ENCODE measurements at places on chromosomes 2 and 18. TPM values are rescaled to one million over a fixed set of nuclear protein-coding genes. Genes with fewer than 3 reads are reported as not detected.

CAPN13 gene
- total RNA-seq = not detected

DNA sequence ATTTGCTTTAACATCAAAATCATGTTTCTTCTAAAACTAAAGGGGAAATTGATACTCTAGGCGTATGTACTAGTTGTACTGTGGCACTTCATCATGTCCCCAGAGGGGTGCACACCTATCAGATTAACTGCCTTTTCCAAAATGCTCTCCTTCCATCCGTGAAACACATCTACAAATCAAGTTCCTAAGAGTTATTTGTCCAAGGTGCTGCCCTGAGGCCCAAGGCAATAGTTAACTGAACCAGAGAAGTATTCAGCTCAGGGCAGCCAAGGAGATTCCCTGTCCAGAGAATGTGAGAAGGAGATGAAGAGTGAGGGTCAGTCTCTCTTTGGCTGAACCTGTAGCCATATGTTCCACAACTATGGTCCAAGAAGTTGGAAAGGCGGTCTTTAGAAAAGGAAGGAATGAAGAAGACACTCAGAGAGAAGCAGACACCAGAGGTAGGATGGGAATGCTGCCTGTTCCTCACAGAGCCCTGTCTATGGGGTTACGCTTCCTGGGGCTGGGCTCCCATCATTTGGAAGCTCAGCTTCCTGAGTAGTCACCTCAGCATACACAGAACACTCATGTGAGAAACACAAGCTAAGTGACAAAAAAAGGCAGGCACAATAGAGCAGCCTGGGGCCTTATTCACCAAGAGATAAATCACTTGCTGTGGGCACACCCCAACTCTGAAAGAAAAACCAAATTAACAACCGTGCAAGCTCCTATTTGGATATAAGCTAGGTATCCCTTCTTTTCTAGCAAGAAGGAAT lies 55.6 kb downstream of the ANKRD44 start:
- DNase-seq = no peak

ACKR3 gene
- 2.4 TPM for total RNA-seq

GRCh38 chr18:49988101-49988500 lies 174.8 kb upstream of the ACAA2 start:
- no peak for DNase-seq

GRCh38 chr18:13943338-13943737 lies 28.0 kb upstream of the MC2R start:
- DNase-seq = no peak

DNA sequence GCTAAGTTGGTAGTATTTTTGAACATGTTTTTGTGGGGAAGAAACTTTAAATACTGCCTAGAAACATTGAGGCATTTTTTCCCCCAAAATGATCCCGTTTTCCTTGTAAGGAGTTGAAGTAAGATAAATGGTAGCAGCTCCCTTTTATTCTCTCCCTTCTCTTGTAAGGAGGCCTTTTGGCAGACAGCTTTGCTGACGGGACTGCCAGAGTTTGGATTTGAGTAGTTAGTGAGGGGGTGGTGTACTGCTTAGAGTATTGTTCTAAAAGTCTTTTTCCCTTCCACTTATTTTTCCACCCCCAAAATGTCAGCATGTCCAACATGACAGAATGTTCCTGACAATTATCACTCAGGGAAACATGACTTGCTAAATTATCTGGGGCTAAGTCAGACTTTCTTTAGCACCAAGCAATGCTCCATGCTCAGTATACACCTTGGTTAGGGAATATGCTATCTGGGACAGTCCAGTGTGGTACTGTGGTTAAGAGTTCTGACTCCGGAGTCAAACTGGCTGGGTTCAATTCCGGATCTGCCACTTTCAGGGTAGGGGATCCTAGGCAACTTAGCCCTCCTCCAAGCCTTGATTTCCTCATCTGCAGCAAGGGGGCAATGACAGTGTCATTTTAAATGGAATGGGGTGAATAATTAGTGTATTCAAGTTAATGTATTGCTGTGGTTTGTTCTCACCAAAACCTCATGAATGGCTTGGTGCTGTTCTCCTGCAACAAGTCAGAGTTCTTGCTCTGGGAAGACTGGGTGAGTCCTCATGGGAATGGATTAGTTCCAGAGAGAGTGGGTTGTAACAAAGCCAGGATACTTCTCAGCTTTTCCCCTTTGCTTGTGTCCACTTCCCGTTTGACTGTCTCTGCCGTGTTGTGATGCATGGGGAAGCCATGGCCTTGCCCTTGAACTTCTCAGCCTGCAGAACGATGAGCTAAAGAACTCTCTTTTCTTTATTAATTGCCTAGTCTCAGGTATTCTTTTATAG lies 116.2 kb downstream of the TANC1 start:
- no peak for DNase-seq

FAM98A gene
- 63.0 TPM for total RNA-seq

DNA sequence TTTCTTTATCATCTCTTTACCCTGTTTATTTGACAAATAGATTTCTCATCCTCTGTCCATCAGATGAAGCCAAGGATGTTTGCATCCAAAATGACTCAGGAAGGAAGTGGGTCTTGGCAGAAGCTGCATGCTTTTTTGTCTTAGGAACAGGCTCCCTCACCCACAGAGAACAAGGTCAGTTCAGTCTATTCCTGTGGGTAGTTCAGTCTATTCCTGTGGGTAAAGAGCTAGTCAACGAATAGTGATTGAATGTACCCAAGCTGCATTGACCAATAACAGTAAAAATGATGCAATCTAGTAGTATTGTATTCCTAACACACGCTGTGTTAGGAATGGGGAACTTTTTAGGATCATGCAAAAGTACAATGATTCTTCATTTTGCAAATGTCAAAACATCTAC lies 290.8 kb upstream of the TANK start:
- DNase-seq = no peak

ANKRD62 gene
- total RNA-seq = not detected

- no peak for DNase-seq
Observed at GRCh38 chr2:42964439-42965083, 172.2 kb upstream of the HAAO start.

MOCOS gene
- total RNA-seq = 0.13 TPM

GRCh38 chr2:217943446-217944321 lies 59.1 kb downstream of the TNS1 start:
- peak; percentile 19 for DNase-seq

DNA sequence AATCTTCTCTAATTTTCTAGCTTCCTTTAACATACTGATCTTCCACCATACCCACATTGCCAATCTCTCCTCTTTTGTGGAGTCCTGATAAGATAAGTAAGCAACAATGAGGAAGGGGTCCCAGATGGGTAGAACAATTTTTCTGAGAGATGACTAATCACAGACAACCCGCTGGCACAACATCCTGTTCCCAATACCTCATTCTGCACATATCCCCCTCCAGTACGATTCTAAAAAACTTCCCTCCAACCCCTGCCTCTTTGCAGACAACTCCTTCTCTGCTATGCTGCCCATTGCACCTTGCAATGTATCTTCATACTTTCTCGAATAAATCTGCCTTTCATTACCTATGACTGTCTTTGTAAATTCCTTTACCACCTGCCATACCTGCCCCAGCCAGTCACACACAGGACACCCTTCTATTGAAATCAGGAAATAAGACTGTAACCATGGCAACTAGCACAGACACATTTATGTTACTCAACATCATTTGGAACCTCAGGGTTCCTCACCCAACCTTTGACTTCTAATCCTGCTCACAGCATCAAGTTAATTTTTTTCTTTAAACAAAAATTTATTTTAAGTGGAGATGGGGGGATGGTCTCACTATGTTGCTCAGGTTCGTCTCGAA lies 7.4 kb upstream of the EXOC6B start:
- DNase-seq = no peak

DNA sequence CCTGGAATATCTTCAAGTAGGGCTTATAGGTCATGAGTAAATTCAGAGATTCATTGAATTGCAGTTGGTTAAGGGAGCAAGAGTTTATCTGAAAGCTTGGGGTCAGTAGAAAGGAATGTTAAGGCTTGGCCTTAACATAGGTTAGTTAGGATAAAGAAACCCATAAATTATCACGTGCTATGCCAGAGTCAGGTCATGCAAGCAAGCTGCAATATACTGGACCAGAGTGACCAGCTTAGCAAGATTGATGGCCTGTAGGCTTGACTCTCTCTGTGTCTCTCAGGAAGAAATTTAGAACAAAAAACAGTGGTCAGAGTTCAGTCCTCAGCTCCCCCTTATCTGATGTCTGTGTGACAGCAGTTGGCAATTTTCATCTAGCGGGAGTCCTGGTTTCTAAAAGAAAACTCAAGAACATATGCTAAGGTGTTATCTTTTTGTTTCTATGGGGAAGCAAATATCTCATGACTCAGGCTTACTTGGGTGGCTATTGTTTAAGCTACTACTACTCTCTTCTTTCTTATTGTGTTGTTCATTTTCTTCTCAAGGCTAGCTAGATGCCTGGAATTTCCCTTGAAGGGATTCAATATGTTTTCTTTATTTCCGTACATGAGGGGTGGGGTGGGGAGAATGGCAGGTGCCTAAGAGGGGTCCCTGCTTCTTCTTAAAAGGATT lies 28.7 kb upstream of the MARCO start:
- DNase-seq = no peak

DNA sequence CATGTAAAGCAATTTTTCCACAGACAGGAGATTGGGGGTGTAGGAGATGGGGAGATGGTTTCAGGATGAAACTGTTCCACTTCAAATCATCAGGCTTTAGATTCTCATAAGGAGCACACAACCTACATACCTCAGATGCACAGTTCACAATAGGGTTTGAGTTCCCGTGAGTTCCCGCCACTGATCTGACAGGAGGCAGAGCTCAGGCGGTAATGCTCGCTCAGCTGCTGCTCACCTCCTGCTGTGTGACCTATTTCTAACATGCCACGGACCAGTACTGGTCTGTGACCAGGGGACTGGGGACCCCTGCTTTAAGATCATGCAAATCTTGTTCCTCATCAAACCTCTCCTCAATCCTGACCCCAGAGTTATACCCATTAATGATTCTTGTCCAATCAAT lies 70.1 kb downstream of the RPE start:
- DNase-seq = no peak

IL1B gene
- total RNA-seq = not detected

GRCh38 chr2:228705318-228705717 lies 523.8 kb upstream of the SPHKAP start:
- DNase-seq = no peak

- no peak for DNase-seq
Observed at GRCh38 chr2:6999211-6999877, 82.1 kb downstream of the RNF144A start.

GRCh38 chr2:18903750-18904149 lies 314.4 kb upstream of the NT5C1B start:
- DNase-seq = no peak

GRCh38 chr2:18208956-18209355 lies 330.5 kb downstream of the KCNS3 start:
- no peak for DNase-seq

DNA sequence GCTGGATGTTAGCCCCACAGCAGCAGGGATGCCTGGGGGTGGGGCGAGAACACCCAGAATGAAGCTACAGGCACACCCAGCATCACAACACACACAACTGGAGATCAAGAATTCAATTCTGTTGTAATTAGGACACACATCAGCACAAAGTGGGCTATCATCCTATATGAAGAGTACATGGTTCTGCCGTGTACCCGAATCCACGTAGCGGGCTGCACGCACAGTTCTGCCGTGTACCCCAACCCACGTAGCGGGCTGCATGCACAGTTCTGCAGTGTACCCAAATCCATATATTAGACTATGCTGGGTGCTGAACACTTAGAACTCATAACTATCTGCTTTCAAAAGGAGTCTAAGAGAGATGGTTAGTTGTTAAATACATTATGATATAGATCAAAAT lies 86.5 kb downstream of the EIPR1 start:
- no peak for DNase-seq

- DNase-seq = no peak
Observed at GRCh38 chr2:128312411-128312810, 6.3 kb downstream of the HS6ST1 start.

DNA sequence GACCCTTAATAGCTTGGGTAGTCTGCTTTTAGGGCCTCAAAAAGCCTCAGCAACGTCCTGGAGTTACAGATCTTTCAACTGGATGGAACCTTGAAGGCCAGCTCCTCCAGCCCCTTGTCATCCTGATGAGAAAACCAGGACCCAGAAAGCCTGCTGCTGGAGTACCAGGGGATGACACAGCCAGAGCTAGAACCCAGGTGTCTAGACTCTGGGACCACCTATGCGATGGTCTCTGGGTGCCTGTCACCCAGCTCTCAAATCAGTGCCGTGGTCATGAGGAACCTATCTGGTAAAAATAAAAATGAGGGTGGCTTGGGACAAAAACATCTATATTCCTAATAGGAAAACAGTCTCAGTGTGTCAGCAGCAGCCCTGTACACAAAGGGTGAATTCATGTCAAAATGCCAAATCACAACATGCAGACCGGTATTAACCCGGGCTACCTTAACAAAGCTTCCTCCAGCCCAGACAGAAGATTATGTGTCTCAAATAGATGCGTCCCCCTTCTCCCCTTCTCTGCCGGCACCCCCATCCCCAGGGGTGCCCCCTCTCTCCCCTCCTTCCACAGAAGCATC lies 28.5 kb downstream of the SMAD7 start:
- no peak for DNase-seq

GRCh38 chr2:181790716-181791649 lies 100.5 kb upstream of the ITPRID2 start:
- DNase-seq = peak; percentile 67
